ENCODE measurements at places on chromosomes 4 and X.

- peak; percentile 85 for DNase-seq
Observed at GRCh38 chrX:69024931-69025330, 140.3 kb downstream of the PJA1 start.

- peak; percentile 34 for DNase-seq
Observed at GRCh38 chr4:967113-968104, 6.0 kb downstream of the DGKQ start.

GRCh38 chr4:52995360-52996030 is 133.4 kb downstream of the RASL11B start:
- peak; percentile 67 for DNase-seq

- no peak for DNase-seq
Observed at GRCh38 chrX:149648932-149649331, 17.3 kb upstream of the TMEM185A start.

DNA sequence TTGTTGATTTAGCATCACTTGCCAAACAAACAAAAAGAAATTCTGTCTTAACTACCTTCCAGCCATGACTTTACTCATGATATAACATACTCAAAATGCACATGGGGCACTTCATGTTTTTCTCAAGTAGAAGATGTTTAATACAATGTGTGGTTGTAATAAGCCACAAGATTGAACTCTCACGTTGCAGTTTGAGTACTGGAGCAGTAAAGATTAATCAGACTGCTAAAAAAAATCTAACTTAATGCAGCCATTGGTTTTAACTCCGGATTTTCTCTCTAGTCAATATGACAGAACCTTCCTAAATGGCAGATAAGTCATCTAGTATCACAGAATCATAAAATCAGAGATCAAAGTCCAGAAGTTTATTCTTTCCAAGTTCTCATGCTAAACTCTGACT is 117.9 kb downstream of the SH3KBP1 start:
- DNase-seq, result no peak

DNA sequence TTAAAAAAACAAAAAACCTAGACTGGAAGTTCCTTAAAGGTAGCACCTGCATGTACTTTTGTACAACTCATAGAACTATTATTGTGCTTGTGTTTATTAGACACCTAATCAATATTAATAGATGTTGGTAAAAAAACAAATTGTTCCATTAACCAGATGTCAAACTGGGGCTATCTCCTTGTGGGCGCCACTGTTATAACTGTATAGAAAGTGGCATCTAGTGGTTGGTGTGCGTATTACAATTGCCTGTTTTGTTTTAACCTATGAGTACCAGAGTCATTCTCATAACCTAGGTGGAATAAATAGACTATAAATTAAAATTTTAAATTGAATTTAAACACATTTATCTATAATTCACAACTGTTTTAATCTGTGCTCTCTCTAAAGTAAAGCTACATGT is 97.4 kb downstream of the COL4A5 start:
- DNase-seq, result peak; percentile 61

Measured in cardiac muscle cell (in vitro differentiated cells and primary cell).